ENCODE measurements at places on chromosomes 11 and 22.
A peak's percentile ranks its signal among the peaks of the same experiment; 100 is the strongest.

GRCh38 chr11:86736291-86737143 is 63.8 kb upstream of the PRSS23 start:
- DNase-seq: no peak

GRCh38 chr11:47498584-47499152 is 49.7 kb upstream of the RAPSN start:
- DNase-seq: no peak

GRCh38 chr11:113082341-113082955 is 121.2 kb downstream of the NCAM1 start:
- DNase-seq: no peak

DNA sequence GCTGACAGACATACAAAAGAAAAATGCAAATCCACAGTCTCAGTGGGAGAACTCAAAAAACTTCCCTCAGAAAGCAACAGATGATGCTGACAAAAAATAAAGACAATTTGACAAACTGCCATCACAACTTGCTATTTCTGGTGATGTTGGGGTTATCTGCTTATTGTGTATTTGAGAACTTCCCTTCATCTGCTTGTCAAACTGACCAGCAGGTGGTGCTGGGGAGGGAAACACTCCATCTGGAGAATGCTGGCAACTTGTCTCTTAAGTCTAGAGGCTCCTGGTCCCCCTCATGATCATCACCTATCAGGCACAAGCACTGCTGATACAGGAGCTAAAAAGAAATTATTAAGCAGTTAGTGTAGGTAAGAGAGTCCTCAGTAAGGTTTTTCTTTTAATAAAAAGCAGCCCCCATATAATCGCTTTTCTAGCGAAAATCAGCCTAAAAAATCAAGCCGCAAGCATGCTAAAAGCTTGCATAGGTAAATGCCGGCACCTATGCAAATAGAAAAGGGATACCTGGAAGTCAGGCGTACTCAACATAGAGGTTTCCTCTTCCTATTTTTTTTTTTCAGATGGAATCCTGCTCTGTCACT is 9.8 kb upstream of the FAM111B start:
- DNase-seq: peak; percentile 62

GRCh38 chr11:114081641-114082414 is 22.3 kb downstream of the ZBTB16 start:
- DNase-seq: no peak

DNA sequence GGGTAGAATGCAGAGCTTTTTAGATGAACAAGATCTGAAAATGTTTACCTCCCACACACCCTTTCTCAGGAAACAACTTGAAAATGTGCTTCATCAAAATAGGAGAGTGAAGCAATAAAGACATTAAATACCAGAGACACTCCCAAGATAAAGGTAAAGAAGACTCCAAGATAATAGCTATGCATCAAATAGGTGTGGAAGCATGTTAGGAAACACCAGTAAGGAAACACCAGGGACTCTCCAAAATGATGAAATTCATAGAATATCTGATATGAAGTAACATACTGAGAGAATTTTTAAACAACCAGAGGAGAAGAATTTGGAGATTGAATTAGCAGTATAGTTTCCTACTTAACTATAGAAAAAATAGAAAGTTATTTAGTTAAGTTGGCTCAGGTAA is 57.0 kb downstream of the OR10A6 start:
- DNase-seq: no peak

DNA sequence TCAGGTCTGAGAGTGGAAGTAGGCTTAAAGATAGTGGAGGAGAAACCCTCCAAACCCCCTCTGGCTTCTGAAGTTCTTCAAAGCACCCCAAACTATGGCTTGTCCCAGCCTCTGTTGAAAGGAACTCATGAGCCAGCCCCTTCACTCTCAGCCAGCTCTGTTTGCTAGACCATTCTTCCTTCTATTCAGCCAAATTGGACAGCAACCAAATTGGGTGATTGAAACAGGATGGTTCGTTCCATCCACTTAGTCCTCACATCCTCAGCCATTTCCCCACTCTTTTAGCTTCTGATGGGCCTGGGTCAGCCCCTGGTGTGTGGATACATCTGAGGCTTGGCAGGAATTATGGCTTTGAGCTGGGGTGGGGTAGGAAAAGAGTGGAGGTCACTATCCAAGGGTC is 4.5 kb downstream of the HTR3A start:
- DNase-seq: no peak

DNA sequence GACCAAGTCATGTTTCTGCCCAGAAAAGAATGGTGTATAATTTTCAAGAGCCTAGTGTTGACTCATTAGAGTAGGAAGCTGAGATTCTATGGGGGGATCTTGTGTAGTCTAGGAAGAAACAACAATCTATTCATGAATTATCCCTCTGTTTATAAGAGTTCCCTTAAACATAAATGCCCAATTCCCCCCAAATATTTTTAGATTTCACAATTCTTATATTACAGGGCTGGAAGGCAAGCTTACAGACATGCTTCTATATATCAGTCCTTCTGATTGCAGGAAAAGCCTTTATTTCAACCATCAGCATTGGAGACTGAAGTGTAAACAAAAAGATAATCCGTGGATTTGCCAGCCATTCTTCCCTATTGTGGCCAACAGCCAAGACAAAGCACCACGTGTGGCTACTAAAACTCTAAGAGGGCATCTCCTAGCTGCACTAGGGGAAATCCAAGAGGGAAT is 71.4 kb downstream of the NAT10 start:
- no peak for DNase-seq

GRCh38 chr22:23700706-23701105 is 9.9 kb downstream of the RGL4 start:
- no peak for DNase-seq

GRCh38 chr22:45971408-45972028 is 5.4 kb downstream of the WNT7B start:
- DNase-seq: no peak

DNA sequence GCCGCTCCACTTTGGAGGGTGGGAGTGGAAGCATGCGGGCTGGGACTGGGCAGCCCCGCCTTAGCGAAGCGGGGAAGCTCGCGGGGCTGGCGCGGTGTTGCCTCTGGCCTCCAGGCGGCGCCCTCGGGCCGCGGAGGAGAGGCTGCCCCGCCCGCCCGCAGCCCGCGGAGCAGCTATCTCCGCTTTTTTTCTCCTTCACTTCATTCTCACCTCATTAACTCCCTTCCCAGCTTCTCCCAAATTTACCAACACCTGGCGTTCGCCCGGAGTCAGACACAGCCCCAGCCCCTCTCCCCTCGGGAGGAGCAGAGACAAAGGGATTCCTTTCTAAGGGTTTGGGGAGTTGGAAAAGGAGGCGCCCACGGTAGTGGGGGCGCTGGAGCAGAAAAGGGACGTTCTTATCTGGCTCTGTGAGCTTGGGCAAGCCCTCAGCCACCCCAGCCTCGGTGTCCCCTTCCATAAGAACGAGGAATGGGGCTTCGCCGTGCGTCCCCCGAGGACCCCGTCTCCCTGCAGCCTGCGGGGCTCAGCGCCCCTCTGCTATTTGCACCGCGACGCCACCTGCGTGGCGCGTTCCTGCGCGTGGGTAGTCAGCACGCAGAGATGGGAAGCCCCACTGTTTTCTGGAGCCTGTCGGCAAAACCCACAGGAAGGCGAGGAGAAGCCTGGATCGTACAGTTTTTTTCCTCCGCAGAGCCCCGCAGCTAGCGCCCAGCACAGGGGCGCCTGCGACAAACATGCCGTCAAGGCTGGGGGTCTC is 1.5 kb upstream of the WNT11 start:
- peak; percentile 83 for DNase-seq

DNA sequence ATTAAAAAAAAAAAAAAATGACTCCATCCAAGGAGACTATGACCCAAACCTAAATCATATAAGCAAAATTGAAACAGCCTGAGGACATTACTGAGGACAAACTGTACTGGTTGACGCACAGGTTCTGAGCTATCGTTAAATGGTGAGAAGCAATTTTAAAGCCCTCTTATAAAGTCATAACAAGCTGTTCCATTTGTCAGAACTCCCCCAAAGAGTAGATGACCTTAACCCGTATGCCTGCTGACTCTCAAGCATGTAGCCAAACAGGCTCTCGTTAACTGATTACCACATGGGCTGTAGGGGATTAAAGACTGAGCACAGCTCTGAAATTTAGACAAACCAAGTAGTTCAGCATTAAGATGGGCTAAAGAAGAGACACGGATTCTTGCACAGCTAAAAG is 2.2 kb downstream of the CRYAB start:
- DNase-seq: no peak

- no peak for DNase-seq
Measured at GRCh38 chr11:3703383-3703782, 32.2 kb upstream of the CHRNA10 start.

DNA sequence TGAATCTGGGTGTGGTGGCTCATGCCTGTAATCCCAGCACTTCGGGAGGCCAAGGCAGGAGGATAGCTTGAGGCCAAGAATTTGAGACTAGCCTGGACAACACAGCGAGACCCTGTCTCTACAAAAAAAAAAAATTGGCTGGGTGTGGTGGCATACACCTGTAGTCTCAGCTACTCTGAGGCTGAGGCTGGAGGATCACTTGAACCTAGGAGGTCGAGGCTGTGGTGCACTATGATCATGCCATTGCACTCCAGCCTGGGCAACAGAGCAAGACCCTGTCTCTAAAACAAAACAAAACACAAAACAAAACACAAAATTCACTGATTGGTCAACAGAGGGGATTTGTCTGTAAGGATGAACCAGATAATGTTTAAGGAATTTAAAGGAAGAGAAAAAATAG is 113.7 kb downstream of the STIM1 start:
- no peak for DNase-seq

DNA sequence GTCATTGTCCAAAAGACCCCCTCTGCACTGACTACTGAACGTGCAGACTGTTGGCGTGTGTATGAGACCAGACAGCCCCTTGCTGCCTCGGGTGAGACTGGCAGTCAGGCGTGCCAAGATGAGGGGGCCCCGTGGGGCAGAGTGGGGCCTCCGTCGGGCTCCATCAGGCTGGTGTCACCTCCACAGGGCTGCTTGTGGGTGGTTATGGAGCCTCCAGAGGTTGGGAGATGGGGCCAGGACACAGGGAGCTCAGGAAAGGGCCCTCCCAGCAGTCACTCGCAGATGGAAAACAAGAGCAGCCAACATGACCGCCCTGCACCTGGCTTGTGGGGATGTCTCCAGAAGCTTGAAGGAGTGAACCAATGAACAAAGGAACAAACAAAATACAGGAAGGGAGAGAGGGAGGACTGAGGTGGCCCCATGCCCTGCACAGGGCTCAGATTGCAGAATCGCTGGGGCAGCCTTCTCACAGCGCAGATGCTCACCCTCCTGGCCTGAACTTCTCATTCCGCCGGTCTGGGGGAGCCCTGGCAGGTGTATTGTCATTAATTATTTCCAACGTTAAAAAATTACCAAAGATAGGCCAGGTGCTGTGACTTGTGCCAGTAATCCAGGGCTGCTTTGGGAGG is 5.5 kb upstream of the PHLDA2 start:
- no peak for DNase-seq

DNA sequence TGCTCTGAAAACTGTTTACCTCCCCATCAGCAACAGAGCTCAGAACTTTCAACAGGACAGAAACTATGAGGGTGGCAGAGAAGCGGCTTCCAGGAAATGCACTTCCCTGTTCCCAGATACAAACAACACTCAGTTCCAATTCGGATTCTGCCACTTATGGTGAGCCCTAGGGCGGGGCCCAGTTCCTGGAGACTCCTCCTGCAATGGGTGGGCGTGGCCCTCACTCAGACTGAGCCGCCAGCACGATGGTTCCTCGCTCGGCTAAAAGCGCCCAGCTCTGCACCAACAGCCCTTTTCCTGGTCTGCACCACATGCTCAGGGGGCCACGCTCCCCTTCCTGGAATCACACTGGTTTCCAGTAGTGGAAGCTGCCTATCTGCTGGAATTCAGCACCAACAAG is 314.1 kb downstream of the CTTN start:
- DNase-seq: no peak

- no peak for DNase-seq
Measured at GRCh38 chr11:14345668-14346067, 13.3 kb downstream of the RRAS2 start.

GRCh38 chr11:26319906-26320305 is 12.0 kb upstream of the ANO3 start:
- peak; percentile 5 for DNase-seq

DNA sequence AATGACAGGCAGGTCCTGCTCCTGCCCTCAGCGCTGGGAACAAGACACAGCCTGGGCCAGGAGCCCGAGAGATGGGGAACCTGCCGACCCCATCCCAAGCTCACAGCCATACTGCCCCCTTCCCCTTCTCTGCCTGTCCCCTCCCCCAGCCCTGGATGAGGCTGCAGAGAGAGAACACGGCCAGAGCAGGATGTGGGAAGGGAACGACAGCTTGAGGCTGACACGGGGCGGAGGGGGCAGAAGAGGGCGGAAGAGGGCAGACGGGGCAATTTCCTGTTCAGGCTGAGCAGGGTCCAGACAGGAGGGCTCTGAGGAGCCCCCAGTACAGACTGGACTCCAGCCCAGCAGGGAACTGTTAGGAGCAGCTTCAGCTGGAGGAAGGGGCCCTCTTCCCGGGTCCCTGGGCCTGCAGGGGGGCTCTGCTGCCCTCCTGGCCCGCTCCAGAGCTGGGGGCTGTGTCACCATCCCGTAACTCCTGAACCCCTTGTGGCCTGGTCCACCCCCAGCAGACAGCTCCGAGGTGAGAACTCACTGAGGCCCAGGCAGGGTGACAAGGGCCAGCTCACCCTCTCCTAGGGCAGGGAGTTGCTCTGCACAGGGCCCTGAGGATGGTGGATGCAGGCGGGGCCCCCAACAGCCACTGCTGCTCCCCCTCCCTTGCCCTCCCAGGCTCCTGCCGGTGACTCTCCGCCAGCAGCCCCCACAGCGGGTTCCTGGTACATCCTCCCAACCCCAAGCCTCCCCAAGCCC is 5.7 kb downstream of the CTSD start:
- no peak for DNase-seq

DNA sequence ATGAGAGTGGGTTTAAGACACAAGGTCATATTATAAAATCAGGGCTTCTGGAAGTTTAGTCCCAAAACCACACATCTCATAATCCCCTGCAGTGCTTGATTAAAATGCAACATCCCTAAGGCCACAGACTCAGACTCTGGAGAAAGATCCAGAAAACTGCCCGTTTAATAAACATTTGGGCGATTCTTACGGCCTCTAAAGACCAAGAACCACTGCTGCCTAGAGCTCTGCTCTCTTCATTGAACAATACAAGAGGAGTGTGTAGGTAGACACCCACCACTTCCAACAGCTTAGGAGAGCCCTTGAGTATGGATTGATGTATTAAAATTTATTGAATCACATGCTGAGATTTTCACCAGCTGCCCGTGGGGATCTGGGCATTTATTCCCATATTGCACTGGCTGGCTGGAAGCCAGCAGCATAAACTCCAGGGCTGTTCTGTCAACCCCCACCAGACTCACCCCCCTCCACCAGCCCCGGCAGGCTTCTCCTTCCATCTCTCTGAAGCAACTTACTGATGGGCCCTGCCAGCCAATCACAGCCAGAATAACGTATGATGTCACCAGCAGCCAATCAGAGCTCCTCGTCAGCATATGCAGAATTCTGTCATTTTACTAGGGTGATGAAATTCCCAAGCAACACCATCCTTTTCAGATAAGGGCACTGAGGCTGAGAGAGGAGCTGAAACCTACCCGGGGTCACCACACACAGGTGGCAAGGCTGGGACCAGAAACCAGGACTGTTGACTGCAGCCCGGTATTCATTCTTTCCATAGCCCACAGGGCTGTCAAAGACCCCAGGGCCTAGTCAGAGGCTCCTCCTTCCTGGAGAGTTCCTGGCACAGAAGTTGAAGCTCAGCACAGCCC is 749 bp upstream of the BEST1 start:
- peak; percentile 65 for DNase-seq

All from ELR (cell line).